H1 (cell line): ENCODE measurements at places on chromosomes 3 and 15. TPM values are rescaled to one million over a fixed set of nuclear protein-coding genes. Genes with fewer than 3 reads are reported as not detected.

- no peak for DNase-seq
These were observed 22.8 kb upstream of the MECOM start for GRCh38 chr3:169686266-169686665.

LIPH gene
- 0.44 TPM in 1 of 2 replicates, not detected in the other for total RNA-seq

DNA sequence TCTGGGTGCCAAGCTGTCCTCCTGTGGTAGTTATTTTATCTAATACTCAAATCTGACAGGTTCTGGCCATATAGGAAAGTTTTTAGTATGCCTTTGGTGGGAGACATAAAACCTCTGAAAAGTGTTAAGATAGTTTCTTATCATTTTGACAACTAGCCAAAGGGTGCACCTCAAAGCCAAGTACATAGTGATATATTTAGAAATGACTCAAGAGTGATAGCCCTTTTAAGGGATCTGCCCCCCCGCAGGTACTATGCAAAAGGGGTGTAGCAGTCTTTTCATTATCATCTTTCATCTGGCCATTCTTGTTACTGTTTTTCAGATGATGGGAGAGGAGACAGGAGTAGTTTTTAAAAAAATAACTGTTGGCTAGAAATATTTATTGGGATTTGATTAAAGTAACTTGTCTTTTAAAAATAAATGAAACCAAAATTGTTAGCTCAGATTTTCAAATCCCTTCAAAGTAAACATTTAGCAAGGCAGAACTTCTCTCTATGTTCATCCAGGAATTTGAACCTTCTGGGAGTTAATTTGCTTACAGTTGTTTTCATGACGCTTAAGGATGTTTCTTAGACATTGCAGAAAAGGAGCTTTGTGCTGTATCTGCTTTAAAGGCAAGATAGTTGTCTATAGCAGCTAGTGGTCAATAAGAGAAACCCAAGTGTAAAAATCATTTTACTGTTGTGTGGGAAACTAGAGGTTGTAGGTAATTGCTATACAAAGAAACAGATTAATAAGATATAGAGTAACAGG is 5.1 kb downstream of the PHLDB2 start:
- no peak for DNase-seq

DNA sequence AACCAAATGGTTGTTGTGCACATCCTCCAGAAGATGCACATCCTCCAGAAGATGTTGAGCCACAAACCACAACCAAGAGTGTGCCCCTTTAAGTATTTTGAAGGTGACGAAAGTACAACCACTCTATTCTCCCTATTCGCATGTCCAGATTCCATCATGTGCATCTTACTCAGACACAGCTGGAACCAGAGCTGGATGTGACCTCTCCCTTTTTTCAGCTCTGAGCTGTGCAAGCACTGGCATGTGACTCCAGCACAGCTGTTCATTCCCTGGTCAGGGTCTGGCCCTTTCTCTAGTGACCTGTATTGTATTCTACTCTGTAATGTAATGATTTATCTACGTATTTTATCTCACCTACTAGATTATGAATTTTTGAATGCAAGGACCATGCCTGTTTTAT is 29.3 kb upstream of the DLG1 start:
- no peak for DNase-seq

- no peak for DNase-seq
These were observed 48.7 kb downstream of the CADM2 start for GRCh38 chr3:85007195-85008094.

NEK10 gene
- total RNA-seq: 0.50 and 0.84 TPM in 2 replicates

GRCh38 chr3:63004448-63004847 is 129.2 kb upstream of the CADPS start:
- DNase-seq: no peak

PTH1R gene
- total RNA-seq: 0.21 and 1.5 TPM in 2 replicates

GOLGA8B gene
- 23.3 and 30.0 TPM in 2 replicates for total RNA-seq

GRCh38 chr3:174937478-174937877 is 78.3 kb downstream of the NAALADL2 start:
- DNase-seq: no peak

DNA sequence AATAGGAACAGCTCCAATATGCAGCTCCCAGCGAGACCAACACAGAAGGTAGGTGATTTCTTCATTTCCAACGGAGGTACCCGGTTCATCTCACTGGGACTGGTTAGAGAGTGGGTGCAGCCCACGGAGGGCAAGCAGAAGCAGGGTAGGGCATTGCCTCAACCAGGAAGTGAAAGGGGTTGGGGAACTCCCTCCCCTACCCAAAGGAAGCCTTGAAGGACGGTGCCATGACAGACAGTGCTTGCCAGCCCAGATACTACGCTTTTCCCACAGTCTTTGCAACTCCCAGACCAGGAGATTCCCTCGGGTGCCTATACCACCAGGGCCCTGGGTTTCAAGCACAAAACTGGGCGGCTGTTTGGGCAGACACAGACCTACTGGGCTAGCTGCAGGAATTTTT is 576.9 kb upstream of the NECTIN3 start:
- no peak for DNase-seq

GRCh38 chr3:20546636-20547035 is 360.6 kb upstream of the SGO1 start:
- DNase-seq: no peak

DNA sequence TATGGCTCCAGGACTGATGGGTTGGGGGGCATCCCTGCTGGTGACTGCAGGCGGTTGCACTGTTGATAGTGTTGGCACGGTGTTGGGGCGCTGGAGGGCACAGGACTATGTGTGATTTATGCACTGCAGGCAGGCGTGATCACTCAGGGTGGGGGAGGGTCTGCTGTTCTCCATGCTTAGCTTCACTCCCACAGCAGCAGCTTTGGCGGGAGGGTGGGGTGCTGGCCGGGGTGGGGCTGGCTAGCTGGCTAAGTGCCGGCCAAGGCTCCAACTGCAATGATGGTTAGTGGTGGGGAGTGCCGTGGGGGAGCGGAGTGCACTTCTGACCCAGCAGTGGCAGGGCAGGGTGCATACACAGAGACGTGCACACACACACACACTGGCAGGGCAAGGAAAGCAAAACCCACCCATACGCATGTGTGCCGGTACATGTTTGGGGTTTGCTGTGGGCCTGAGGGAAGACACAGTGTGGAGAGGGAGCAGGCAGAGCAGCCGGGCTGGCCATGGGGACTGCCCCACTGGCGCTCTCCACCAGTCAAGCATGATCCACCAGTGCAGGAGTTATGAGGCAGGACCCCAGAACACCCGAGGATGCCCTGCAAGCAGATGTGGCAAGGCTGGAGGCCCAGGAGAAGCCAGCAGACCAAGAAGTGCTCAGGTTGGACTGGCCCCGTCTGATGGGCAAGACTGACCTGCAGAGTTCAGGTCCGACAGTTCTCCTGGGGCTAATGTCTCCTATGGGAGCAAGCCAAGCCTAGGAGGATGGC is 16.5 kb upstream of the FGF7 start:
- no peak for DNase-seq

DNA sequence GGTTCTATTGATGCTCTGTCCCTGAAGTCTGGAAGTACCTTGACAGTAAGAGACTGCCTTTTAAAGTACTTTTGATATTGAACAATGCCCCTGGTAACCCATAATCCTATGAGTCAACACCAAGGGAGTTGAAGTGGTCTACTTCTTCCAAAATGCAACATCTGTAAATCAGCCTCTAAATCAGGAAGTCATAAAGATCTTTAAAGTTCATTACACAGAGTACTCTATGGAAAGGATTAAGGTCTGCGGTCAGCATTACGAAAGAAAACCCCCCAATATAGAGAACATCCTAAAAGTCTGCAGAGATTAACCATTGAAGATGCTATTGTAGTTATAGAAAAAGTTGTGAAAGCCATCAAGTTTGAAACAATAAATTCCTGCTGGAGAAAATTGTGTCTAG is 52.7 kb upstream of the CMC1 start:
- no peak for DNase-seq

DNA sequence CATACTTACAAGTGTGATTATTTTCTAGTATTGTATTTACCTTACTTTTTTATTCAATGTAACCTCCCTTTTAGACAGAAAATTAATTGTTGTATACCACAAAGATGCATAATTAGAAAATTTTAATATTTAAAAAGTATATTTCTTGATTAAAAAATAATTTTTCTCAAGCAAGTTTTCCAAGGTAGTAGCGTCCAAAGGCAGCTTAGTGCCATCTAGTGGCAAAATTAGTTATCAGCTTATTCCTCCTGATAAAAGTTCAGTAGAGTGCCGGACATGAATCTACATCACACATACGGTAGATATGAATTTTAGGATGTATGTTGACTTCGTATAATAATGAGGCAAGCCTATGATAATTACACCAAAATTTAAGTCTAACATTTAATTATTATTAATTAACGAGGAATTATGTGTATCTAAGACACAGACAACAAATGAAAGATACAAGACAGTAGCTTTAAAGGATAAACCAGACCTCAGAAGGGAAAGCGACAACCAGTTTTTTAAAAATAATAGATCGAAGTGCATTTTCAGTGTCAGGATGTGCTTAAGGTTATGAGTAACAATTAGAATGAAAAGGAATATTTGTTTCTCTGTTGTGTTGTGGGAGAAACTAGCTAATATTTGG is 405.9 kb downstream of the ROBO1 start:
- DNase-seq: no peak

DNA sequence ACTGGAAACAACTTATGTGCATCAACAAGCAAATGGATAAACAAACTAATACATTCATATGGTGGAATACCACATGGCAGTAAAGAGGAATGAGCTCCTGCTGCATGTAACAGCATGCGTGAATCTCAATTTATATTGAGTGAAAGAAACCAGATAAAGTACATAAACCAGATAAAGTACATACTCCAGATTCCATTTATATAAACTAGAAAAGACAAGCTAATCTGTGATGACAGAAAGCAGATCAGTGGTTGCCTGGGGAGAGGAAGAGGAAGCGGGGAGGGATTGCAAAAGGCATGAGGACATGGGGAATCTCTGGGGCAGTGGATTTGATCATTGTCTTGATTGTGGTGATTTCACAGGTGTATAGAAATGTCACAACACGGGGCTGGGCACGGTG is 34.2 kb downstream of the LIMD1 start:
- no peak for DNase-seq

GHSR gene
- total RNA-seq: not detected in 2 replicates

DNA sequence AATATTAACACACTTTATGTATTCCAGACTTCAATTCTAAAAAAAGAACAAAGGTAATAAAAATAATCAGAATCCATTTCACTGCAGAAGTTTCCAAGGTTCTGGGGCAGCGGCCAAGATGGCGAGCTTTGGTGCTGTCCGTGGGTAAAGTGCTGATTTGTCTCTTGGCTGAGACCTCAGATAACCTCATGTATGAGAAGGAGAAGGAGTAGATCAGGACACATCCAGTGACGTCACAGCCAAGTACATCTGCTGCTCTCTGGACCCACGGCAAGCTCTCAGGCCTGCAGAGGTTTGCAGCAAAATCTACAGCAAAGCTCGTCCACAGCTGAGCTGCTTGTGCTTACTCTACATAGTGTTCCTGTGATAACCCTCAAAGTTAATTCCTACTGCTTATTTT is 165.7 kb downstream of the MAGI1 start:
- no peak for DNase-seq

DNA sequence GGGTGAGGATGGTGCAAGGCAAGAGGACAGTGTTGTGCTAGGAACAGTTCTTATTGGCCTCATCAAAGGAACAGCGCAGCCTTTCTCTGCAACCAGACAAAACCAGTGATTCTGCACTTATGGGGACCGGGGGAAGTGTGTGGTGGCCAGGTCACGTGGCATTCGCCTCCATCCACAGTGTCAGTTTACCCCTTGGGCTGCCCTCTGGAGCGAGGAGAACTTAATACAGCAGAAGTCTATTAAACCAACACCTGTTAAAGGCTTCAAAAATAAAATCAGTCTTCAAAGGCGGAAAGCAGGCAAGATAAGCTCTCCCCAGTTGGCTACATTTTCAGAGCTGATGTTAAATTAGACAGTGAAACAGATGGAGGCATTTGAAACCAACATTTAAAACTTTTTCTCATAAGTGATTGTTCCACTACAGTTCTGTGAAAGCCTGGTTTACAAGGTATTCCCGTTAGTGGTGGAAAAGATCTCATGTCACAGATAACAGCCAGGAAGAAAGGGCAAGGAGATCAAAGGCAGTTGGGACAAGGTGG is 75.2 kb downstream of the LRIG1 start:
- no peak for DNase-seq

DNA sequence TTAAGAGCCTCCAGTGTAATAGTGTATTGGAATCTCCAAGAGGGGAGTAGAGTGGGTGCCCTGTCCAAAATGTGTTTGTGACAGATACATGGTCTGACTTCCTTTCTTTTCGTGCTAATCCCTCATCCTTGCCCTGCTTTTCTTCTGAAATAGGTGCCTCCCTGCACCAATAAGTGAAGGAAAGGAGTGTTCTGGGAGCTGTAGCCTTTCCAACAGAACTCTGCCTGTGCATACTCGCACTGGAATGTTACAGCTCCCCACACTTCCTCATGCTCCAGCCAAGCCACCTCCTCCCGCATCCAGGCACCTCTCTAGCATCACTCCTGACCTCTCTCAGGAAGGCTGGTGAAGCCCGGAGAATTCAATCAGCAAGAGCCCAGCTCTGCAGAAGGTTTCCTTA is 478.0 kb downstream of the GABRG3 start:
- DNase-seq: no peak

CCR3 gene
- total RNA-seq: not detected in 2 replicates

CYP8B1 gene
- not detected in 2 replicates for total RNA-seq

- DNase-seq: no peak
These were observed 56.2 kb downstream of the ATG7 start for GRCh38 chr3:11328196-11328945.

GRCh38 chr15:58277333-58277732 is 139.2 kb downstream of the AQP9 start:
- DNase-seq: no peak

DNA sequence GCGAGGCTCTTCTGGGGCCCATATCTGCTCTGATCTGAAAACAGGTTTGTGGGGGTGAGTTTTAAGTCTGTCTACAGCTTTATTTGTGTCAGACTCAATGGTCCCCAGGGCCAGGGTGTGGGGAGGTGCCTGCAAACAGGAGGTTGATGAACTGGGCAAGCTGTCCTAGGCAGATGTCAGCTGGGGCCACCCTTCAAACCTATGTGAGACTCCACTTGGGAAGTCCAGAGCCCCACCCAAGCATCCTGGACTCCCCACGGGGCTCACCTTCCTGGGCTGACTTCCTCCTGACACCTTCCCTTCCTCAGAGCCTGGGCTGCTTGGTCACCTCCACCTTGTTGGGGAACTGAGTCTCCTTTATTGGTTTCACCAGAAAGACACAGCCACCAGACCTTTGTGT is 8.6 kb upstream of the LYSMD4 start:
- no peak for DNase-seq

CDV3 gene
- total RNA-seq: 149 and 163 TPM in 2 replicates

MYO5C gene
- total RNA-seq: 25.0 and 26.7 TPM in 2 replicates

CA12 gene
- 4.9 and 5.8 TPM in 2 replicates for total RNA-seq

DNA sequence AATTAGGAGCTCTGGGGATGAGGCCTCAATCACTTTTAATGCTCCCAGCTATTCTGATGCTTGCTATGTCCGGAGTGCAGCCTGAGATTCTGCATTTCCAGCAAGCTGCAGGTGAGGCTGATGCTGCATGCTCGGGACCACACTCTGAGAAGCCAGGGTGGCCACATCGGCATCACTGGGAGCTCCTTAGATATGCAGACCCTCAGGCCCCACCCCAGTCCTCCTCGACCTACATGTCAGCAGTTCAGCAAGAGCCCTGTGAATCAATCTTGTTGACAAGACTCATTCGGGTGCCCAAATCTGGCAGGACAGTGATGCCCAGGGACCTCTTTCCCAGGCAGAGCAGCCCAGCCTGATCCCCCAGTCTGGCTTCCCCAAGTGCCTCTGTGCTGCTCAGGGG is 44.1 kb upstream of the LCTL start:
- DNase-seq: no peak

XCR1 gene
- total RNA-seq: not detected in 2 replicates

FOXL2 gene
- total RNA-seq: 2.2 and 2.4 TPM in 2 replicates

GRCh38 chr15:30827625-30828303 is 76.0 kb upstream of the FAN1 start:
- no peak for DNase-seq

PLSCR2 gene
- total RNA-seq: not detected in 2 replicates

- DNase-seq: no peak
These were observed 2.8 kb upstream of the FAM131A start for GRCh38 chr3:184334470-184335158.
